Stimulated activated CD4-positive, alpha-beta T cell treated with anti-CD3 and anti-CD28 coated beads, Interleukin-2, amount 100 ng/mL, for 48 hours (primary cell): ENCODE measurements at places on chromosomes 2 and 18.
A peak's percentile ranks its signal among the peaks of the same experiment; 100 is the strongest.

DNA sequence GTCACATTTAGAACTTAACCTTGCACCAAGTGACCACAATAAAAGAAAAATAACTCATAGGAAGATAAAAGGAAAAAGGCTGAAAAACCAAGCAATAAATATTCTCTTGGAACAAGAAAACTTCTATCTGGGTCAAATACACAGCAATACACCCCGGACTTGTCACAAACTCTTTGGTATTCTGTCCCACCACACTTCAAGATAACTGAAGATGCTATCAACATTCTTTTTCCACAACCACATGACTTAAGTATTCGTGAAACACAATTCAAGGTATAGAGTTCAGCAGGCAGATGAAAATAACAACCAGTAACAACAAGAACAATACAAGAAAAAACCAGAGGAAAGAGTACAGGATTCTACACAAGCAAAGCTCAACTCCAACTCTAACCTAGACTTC is 18.0 kb downstream of the MBD2 start:
- DNase-seq = no peak

DNA sequence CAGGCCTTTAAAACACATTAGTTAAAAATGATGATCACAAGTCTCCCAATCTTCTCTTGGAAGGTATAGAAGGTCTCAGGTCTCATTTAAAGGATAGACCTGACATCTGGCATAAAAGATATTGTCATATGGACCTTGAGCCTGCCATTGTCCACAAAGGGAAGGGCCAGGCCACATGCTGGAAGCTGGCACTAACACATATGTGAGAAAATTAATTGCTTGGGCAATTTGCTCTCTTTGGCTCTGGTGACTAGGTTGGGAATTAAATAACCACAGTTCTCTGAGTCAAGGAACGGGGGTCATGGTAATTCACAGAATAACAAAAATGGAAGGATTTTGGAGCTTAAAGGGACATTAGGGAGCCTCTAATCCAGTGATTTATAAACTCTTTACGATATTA is 727.3 kb downstream of the BCL11A start:
- DNase-seq = no peak

- DNase-seq = no peak
Measured at GRCh38 chr2:142217804-142218203, 87.0 kb upstream of the LRP1B start.

DNA sequence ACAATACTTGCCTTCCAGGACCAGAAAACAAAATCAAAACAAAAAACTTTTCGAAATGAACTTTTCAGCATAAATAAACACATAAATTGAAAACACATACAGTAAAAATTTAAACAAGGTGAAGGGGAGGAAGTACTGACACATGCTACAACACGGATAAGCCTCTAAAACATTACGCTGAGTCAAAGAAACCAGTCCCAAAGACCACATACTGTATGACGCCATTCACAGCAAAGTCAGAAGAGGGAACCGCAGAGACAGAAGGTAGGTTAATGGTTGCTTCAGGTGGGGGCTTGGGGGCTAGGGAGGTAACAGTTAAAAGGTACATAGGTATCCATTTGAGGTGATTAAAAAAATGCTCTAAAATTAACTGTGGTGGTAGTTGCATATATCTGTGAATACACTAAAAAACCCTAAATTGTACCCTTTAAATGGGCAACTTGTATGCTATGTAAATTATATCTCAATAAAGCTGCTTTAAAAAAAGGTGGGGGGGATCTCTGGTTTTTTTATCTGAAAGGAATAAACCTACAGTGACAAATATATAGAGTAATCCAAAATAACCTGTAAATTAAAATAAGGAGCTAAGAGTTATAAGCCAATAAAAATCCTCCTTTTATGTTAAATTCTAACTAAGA is 7.1 kb downstream of the COX7A2L start:
- no peak for DNase-seq

- no peak for DNase-seq
Measured at GRCh38 chr2:231015478-231015877, 19.6 kb downstream of the SPATA3 start.

- DNase-seq = no peak
Measured at GRCh38 chr2:122750095-122750494, 994.6 kb downstream of the TSN start.

- DNase-seq = no peak
Measured at GRCh38 chr2:15756882-15757819, 165.5 kb downstream of the DDX1 start.

GRCh38 chr2:120245520-120246332 is 6.9 kb upstream of the RALB start:
- no peak for DNase-seq

- DNase-seq = no peak
Measured at GRCh38 chr18:32761231-32761630, 11.6 kb downstream of the KLHL14 start.

GRCh38 chr2:103818176-103818575 is 1035.7 kb upstream of the POU3F3 start:
- DNase-seq = no peak

GRCh38 chr2:179613701-179614100 is 247.7 kb downstream of the ZNF385B start:
- no peak for DNase-seq

DNA sequence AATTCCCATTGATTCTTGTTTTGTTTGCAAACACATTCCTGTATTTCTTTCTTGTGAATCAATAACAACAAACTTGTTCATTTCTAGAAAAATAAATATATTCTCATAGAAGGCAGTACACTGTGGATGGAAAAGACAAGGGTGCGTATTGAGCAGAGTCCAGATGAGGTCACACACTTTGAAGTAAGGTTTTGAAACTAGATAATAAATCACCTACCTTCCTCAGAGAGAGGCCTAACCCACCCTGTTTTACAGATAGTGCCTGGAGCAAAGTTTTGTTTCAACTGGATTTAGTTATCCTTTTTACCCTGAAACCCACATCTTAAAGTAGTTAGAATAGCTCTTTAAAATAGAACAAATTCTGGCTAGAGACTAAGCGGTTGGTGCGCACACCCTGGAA is 137.1 kb upstream of the PIEZO2 start:
- DNase-seq = no peak

GRCh38 chr18:49016648-49017539 is 66.1 kb upstream of the SMAD7 start:
- no peak for DNase-seq

DNA sequence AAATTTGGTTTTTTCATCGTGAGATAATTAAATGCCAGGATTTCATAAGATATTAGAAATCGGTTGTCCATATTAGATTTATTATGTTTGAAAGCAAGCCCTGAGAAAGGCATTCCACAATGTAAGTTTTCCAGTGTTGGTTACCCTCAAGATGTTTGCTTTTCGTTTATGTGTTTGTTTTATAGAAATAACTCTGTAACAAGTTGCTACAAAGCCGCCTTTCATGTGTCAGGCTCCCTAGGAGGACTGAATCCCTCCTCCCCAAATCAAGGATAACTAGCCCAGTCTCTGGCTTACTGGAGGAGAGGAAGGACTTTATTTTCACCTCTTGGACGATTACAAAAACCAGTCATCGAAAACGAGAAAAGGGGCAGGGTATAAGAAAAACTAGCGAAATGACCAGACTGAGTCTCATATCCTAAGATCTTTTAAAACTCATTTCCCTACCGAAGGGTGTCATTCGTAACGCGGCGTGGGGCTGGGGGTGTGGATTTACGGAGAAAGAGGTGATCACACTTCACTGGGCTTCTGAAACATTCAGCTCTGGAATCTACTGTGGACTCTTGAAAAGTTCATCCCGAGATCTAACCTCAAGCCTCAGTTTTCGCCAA is 1.0 kb upstream of the PEX13 start:
- DNase-seq = peak; percentile 47

DNA sequence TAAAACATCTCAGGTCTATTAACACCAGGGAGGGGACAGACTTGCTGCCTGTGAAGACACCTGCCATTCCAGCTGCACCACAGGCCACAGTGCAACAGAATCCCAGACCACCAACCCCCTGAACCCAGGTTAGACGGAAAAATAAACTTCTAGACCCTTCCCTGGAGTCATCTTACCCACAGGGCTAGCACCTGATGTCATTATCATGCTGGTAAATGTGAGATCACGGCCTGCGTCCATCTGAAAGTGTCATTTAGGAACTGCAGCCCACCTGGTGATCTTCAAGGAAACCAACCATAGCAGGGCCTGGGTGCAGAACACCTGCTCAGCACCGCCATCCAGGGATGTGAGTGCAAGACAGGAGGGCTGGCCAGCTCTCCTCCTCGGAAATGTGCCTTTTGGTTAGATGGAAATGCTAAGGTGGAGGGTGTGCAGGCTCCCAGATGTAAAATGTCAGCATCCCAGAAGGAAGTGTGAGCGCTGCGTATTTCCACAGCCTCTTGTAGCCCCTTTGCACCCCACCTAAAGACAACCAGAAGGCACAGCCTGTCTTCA is 80.8 kb downstream of the PTGR3 start:
- DNase-seq = no peak

DNA sequence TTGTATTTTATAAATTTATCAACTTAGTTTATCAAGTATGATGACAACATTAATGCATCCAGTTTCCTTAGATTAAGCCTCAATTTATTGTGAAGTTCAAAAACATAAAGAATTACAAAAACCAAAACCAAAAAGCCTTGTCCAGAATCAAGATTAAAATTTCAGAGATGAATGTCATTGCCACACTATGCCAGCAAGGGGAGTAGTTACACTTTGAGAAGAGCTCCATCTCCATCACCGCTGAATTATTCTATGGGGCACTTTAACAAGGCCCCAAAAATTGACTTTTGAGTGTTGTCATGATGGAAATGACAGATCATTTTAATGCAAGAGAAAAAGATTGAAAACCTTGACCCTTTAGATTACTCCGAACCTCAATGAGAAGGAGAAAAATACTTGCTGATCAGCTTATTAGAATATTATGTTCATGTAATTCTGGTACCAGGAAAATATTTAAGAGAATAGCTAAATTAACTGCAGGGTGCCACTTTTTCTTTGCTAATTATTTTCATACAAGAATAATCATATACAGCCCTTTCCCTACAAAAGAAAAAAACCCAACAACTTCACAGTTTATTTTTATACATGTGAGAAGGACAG is 152.5 kb upstream of the AQP4 start:
- DNase-seq = no peak

DNA sequence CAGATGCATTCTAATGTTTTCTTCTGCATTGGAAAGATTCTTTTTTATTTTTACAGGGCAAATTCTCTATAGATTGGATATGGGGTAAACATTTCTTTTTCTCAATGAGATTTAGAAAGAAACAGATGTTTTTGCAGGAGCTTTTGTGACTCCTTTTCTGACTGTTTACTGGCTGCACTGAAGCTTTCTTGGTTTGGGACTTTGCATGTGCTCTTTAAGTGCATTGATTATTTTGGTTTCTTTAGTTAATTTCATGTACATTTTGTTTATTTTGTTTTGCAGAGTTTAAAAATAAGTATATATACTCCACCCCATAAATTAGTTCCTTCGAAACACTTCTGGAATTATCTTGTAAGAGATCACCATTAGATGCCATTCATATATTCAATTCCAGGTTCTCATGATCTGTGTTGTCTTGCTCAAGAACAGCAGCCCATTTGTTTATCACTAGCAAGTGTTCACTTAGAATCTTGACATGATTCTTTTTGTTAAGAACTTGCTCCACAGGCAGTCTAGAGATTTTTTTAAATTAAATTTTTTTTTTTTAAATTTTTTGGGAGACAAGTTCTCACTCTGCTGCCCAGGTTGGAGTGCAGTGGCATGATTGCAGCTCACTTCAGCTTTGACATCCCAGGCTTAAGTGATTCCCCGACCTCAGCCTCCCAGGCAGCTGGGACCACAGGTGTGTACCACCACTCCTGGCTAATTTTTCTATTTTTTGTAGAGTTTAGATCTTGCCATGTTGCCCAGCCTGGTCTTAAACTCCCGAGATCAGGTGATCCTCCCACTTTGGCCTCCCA is 233.7 kb downstream of the MYCN start:
- no peak for DNase-seq

- no peak for DNase-seq
Measured at GRCh38 chr18:57898506-57899124, 95.5 kb upstream of the ATP8B1 start.
